NCI-H510A (cell line): ENCODE measurements at places on chromosomes 13 and 19.
A peak's percentile ranks its signal among the peaks of the same experiment; 100 is the strongest.

GRCh38 chr19:40630571-40631160 is 29.5 kb downstream of the LTBP4 start:
- no peak for DNase-seq

GRCh38 chr13:99208185-99208584 is 7.5 kb downstream of the UBAC2 start:
- no peak for DNase-seq

DNA sequence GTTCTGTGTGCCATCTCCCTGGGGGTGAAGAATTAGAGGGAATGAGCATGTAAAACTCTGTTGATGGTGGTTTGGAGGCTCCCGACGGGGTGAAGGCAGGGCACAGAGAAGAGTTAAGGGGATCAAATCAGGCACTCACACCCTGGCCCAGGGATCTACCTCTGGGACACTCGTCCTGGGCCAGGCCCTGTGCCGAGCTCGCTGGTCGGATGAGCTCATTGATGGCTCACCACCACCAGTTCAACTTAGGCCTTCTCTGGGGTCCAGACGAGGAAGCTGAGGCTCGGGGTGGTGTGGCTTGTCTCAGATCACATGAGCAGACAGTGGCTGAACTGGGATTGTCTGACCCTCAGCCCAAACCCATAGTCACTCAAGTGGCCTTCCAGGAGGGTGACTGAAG is 1.6 kb downstream of the NACC1 start:
- no peak for DNase-seq

- no peak for DNase-seq
Observed at GRCh38 chr19:5104871-5105351, 136.0 kb downstream of the KDM4B start.

GRCh38 chr19:49067554-49067953 is 2.9 kb upstream of the NTF4 start:
- no peak for DNase-seq

DNA sequence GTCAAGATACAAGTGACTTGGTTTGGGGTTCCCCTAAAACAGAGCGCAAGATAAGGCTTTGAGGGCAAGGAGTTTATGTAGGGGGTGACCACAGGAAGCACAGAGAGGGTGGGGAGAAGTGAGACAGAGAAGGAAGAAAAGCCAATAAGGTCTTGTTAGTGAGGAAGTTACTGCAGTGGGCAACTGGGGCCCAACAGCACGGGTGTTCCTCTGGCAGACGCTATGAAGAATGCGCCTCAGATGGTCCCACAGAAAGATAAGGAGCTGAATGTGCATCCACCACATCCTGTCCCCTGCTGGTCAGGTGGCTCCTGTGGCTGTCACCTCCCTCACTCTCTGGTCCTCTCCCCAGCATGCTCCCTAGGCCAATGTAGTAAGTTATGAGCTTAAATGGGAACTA is 333.5 kb downstream of the TSHZ3 start:
- no peak for DNase-seq

- no peak for DNase-seq
Observed at GRCh38 chr13:113169277-113170272, 11.1 kb downstream of the PROZ start.

DNA sequence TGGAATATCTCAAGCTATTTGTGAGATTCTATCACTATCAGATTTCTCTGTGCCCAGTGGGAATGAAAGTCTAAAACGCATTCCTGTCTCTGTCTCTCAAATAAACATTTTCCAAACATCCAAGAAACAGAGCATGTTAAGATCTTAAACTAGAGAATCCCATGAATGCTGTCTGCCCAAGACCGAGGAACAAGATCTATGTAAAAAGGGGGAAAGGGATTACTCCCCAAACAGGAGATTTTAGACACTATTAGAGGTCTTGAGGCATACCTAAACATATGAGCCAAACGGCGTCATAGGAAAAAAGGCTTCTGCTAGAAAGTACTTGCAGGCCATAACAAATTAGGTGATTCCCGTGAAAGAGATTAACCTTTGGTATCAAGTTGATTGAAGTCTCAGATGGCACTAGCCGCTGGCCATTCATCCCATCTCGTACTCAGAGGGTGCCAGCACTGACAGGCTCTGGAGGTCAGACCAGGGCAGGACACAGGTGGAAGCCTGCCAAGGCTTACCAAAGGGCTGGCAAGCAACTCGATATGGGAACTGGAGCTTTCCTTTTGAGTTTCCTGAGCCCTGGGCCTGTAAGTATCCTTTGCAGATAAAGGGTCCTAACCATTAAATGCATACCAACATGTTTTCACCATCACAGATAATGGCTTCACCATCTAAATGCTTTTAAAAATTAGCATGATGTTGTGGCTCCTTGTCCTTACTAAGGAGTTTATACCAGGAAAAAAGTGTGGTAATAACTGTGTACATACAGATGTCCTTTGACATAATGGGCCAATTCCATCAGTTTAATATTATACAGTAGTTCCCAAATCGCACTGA is 225.2 kb downstream of the FOXO1 start:
- DNase-seq = no peak

- DNase-seq = peak; percentile 43
Observed at GRCh38 chr13:75549262-75550158, at the start of gene UCHL3. Gene UCHL3, plus strand, starts transcription at chr13:75549791. Its CDS starts 30 bp downstream, at chr13:75549821.
